ENCODE measurements at places on chromosomes 2 and 18.

DNA sequence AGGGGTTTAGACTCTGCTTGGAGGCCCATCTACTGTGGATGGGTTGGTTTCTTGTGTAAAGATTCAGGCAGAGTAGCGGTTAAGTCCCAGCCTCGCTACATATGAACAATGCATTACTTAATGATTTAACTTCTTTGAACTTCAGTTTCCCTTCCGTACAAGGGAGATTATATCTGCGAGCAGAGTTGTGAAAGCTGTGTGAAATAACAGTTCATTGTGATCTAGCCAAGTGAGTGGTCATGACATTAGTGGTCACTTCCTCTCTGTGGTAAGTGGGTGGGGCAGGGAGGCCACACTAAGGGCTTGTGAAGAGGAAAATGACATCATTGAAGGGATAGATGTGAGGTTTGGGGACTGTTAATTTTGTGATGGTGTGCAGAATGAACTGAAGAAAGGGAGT is 14.1 kb upstream of the MEX3C start:
- DNase-seq: no peak

GRCh38 chr2:69456950-69457445 is 19.8 kb upstream of the NFU1 start:
- no peak for DNase-seq

GRCh38 chr2:162198239-162198638 is 45.0 kb downstream of the FAP start:
- no peak for DNase-seq

DNA sequence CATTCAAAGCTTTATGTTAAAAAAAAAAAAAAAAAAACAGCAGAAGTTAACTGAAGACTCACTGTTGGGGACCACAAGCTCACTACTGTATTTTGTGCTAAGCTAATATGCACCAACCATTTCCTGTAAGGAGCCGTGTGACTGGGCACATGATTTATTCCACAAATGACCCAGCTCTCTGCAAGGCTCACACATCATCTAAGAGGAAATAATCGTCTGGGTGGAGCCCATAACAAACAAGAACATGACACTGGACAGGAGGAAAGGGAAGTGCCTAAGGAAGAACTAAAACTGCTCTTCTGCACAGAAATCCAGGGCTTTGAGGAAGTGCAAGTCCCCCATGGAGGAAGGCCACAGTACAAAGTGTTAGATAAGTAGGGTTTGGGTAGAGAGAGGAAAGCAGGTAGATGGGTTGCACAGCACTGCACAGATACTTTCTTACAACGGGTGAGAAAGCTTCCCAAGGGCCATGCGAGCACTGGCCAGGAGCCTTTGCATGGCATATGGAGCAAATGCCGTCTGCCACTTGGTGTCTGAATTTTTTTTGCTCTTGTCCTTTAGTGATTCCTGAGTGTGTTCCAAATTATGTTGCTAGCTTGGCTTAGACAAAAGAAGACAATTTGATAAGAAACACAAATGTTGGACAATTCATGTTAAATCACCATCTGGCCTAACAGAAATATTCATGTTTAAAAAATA is 24.4 kb downstream of the NFE2L2 start:
- DNase-seq: no peak

- DNase-seq: no peak
These were observed 374.2 kb downstream of the EN1 start for GRCh38 chr2:118473241-118473640.

DNA sequence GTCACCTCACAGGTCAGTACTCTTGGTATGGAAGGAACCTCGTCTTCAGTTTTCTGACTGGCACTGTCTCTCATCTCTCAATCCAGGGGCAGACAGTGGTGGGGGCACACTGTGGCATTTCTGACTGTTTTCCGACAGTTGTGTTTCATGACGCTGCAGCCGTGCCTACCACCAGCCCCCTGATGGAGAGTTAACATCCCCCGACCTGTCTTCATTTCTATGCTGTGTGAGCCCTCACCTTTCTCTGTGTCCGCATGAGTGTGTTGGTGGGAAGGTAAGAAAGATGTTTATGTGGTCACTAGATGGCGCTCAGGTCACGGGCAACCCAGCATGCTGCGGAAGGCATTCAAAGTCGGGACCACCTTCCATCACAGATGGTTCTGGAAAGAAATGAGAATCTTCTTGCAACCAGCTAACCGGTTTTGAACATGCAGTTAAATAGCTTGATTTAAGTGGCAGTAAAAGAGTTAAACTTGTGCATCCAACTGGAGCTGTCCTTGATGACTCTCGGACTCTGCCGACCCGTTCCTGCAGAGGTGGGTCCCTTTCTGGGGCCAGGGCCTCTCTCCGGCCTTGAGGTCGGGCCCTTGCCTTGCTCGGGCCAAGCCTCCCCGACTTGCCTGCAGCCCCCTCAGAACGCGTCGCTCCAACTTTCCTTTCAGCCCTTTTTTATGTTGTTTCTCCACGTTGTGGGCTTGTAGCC is 92.4 kb downstream of the DYSF start:
- DNase-seq: no peak
